A172 (cell line): ENCODE measurements at places on chromosomes 5 and 9.

DNA sequence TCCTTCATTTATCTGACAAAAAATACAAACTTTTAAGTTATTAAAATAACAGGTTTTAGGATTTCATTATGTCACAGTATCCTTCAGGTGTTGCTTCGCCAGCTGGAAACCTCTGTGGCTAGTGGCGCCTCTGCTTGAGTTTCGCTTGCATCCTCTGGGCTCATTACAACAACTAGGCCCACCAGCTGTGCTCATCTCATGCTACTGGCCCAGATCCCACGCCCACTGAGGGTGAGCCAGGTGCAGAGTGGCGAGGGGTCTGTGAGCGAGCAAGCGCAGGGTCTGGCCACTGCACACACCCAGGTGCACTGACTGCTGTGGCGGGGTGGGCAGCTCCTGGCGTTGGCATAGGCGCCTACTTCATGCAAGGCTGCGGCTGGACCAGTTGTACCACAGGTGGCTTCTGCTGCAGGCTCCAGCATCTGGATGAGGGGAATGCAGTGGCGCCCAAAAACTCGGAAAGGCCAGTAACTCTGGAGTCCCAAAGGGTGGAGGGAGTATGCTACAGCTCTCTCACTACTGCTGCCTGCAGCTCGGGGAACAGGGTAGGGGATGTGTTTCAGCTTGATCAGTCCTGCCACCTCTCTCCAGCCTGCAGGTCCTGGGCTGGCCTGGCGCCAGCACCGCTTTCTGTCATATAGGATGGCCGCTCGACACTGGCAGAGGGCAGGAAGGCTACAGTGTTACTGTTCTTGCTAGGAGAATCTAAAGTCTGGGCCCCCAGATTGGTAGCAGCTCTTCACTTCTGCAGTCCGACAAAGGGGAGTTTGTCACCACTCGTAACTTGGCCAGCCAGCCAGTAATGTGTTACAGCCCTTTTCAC lies 452.1 kb downstream of the TUSC1 start:
- no peak for DNase-seq

- DNase-seq = no peak
Observed at GRCh38 chr9:98732801-98733200, 24.1 kb upstream of the GABBR2 start.

GRCh38 chr9:92954049-92954861 lies 6.9 kb downstream of the FGD3 start:
- peak; percentile 94 for DNase-seq

- peak; percentile 65 for DNase-seq
Observed at GRCh38 chr5:76787237-76787636, 31.6 kb upstream of the F2RL1 start.

DNA sequence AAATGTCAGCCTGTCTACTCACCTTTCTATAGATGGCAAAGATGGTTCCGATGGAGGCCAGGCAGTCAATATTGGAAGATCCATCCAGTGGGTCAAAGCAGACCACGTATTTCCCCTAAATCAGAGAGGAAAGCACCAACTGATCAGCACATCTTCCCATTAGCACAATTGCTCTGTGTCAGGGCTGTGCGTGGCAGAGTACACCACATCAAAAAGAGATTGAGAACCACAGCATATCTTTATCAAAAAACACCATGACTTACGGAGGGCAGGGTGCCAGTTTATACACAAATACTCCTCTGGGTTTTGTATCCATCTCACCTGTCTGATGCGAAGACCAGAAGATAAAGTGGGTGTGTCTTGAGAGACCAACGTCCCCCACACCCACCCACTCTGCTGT lies 9.1 kb downstream of the FBP2 start:
- DNase-seq = no peak

- DNase-seq = no peak
Observed at GRCh38 chr5:168443950-168444700, 42.1 kb upstream of the RARS1 start.

DNA sequence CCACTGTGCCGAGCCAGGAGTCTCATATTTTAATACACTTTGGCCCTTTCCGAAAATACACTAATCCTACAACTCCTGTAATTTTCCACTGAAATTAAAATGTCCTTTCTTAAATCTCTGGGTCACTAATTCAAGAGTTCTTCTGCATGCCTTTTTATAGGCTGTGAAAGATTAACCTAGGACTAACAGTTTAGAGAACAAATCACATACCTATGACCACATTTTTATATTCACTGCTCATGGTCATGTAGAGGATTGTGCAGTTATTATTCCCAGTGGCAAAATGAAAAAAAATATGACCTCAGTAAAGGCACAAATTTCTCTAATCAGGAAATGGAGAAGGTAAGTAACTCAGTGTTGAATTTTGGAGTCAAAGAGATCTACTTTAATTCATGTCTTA lies 33.4 kb downstream of the SLCO4C1 start:
- no peak for DNase-seq

DNA sequence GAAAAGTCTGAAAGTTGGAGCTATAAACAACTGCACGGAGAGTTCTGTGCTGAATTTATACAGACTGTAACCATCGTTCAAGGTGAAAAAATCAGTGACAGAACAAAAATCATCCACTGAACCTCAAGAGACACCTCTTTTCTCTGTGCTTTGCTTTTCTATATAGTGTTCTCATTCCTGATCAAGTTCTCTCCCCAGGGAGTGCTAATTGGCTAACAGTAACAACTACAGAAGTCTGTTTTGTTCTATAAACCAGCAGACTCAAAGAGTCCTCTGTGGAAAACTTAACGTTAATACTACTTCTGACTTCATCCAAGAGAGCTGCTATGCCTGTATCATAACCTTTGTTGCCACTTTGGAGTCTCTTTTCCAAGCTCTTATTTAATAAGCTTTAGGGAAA lies 1388.3 kb upstream of the C9orf72 start:
- DNase-seq = no peak

GRCh38 chr5:137847687-137848086 lies 20.0 kb upstream of the MYOT start:
- no peak for DNase-seq

DNA sequence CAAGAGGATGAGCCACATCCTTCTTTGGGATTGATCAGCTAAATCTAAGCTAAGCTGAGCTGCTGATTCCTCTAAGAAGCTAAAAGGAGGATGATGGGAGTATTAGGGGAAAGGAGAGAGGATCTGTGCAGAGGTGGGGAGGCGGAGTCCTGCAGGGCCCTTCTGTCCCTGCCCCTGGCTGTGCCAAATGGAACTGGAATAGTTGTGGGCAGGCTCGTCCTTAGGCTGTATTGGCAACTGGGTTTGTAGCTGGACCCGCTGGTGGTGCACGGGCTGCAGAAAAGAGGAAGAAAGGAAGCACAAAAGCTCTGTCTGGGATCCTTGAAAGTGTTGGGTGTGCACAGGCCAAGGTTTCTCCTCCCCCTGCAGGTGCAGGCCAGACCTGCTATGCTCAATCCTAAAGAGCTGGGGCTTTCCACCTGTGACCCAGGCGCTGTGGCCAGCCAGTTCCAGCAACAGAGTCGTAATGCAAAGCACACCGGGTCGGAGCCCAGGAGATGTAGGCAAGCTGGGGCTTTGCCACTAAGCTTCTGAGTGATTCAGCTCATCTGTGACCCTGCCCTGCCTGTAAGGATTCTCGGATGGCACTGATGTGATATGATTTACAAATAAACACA lies 9.8 kb downstream of the CLTB start:
- no peak for DNase-seq

GRCh38 chr9:125537442-125538091 lies 169.4 kb downstream of the MAPKAP1 start:
- DNase-seq = no peak

DNA sequence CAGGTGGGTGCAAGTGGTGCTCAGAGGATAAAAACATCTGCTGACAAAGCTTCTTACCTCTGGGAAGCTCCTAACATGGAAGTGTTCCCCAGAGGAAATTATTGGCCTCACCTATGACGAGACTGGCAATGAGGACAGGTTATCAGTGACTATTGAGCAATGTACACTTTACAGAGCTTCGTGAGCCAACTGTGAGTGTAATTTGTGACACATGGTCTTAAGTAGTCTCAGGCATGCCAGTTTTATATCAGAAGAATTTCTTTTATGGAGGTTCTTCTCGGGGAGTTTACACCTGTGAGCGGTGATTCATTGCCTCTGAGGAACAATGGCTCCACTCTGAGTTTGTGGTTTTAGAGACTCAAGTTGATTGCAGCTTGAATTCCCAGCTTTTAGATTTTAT lies 11.3 kb downstream of the ANKDD1B start:
- DNase-seq = peak; percentile 81

DNA sequence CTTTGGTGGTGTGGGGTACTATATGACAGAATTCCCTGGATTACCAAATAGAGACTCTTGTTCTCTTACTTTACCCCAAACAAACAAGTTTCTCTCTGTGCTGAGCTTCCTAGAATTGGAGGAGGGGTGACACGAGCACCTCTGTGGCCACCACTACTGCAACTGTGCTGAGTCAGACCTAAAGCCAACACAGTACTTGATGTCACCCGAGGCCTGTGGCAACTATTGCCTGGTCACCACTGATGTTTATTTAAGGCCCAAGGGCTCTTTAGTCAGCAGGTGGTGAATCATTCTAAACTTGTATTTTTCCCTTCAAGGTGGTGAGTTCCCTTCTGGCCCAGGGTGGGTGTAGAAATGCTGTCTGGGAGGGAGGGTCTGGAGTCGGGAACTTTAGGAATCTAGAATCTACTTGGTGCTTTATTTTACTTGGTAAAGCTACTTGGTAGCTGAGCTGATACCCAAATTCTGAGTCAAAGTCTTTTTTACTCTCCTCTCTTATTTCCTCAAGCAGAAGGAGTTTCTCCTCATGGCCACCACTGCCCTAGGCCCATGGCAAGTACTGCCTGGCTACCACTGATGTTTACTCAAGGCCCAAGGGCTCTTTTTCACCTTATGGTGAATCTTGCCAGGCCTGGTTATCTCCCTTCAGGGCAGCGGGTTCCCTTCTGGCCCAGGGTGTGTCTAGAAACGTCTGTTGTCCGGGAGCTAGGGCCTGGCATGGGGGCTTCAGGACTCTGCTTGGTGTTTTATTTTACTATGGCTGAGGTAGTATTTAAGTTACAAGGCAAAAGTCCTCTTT lies 9.8 kb downstream of the LURAP1L start:
- DNase-seq = peak; percentile 91

DNA sequence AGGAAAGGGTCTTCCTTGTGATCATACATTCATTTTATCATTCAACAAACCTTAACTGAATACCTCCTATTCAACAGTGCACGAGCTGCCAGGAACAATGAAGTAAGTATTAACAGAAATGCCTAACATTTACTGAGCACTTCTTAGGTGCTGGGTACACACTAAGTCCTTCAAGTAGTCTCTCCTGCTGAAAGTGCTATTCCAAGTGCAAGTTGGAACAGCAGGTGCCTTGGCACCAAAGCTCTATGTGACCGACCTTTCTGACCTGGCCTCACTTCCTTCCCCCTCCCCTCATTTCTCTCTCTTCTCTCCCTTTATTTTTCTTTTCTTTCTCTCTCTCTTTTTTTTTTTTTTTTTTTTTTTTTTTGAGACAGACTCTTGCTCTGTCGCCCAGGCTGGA lies 94.5 kb downstream of the GRIA1 start:
- DNase-seq = no peak

DNA sequence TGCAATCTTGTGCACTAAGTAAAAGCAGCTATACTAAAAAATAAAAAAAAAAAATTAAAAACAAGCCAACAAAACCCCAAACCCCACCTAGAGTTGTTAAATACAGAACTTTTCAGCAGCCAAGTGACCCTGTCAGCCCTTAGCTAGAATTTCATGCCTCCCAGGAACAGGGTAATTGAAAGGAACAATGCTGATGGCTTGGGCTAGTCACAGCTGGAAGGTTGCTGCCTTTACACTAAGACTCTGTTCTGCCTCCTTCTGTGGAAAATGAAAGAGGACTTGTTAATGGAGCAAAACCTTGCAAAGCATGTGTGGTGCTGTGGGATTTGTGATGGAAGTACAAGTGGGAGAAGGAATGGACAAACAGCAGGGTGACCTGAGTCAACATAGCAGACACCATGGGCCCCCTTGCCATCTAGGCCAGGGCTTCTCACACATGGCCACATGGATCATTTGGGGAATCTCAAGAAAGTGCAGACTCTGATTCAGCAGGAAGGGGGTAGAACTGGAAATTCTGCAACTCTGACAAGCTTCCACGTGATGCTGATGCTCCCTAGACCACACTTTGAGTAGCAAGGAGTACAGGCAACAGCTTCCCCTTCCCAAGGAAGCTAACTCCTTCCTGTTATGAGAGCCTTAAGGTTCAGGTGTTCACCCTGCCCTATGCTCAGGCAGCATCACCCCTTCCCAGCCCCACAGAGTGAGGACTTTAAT lies 14.9 kb upstream of the TMEM252 start:
- DNase-seq = no peak

DNA sequence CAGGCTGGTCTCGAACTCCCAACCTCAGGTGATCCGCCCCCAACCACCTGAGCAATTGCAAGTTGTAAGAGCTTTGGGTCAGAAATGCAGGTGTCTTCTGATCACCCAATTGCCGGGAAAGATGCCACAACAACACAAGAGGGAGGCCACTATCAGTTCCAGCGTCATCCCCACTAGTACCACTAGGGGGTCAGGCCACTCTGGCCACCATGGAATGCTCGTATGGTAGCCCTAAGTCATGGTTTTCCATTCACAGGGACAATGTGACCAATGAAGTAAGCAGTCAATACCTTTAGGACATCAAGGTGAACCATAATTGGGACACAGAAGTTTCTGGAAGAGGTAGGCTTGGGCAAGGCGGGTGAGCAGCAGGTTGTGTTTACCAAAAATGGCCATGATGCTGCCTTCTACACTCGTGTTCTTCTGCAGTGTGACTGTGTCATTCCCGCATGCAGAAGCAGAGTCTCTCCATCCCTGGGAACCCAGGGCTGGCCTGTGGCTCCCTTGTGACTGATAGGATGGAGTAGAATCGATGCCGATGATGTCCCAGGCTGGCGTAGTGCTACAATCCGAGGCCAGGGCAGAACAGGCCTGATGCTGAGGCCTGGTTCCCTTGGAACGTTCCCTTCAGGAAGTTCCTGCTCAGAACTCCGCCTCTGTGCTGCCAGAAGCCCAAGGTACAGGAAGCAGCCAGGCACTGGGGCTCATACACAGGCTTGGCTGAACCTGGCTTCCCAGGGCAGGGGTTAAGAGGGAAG lies 42.2 kb upstream of the ANKRD33B start:
- no peak for DNase-seq

- peak; percentile 50 for DNase-seq
Observed at GRCh38 chr5:31232273-31232888, 38.9 kb downstream of the CDH6 start.

- no peak for DNase-seq
Observed at GRCh38 chr5:99795031-99795430, 740.1 kb upstream of the FAM174A start.

DNA sequence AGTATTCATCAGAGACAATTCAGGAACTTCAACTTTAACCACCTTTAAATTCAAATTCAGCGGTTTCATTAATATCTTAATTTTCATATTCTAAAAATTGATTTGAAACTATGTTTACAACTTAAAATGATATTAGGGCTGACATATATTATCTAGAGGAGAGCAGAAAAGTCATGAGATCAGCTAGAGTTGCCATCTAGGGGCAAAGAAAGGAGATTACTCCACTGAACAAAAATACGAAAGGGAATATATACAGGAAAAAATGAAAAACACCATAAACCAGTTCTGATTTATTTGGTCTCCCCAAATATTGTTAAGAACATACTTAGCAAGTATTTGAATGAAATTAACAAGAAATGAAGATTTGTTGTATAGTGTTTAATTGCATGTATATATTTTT lies 946.3 kb downstream of the DTWD2 start:
- DNase-seq = no peak
